ENCODE measurements at places on chromosomes 4 and X.

DNA sequence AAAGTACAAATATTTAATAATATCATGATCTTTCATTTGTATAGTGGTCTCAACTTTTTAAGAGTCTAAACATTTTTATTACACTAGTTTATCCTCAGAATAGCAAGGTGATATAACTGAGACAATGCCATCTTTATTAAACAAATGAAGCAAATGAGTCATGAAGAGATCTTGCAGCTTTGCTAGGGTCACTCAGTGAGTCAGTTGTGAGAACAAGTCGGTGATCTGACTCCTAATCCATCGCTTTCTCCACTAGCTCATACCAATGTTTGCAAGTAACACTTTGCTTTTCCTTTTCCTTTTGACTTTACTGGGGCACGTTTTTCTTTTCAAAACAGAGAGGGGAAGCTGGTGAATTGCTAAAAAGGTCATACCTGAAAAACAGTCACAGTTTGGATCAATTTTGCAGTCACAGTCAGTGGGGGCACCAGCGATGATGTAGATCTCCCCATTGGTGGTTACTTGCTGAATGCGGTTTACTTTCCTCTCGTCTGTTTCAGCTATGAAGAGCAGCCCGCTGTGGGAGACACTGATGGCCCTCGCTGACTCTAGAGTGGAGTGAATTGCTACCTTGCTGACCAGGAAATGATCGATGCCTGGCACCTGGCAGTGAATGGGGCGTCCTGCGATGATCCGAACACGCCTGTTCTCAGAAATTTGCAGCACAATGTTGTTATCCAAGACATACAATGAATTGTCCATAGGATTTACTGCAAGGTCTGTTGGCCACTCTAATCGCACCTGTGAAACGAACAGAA, 75.7 kb downstream of the SH2D1A start:
- DNase-seq, result no peak

- no peak for DNase-seq
Measured at GRCh38 chr4:53902786-53903185, 161.6 kb downstream of the CHIC2 start.

- DNase-seq, result no peak
Measured at GRCh38 chr4:129176864-129177263, 80.9 kb downstream of the C4orf33 start.

DNA sequence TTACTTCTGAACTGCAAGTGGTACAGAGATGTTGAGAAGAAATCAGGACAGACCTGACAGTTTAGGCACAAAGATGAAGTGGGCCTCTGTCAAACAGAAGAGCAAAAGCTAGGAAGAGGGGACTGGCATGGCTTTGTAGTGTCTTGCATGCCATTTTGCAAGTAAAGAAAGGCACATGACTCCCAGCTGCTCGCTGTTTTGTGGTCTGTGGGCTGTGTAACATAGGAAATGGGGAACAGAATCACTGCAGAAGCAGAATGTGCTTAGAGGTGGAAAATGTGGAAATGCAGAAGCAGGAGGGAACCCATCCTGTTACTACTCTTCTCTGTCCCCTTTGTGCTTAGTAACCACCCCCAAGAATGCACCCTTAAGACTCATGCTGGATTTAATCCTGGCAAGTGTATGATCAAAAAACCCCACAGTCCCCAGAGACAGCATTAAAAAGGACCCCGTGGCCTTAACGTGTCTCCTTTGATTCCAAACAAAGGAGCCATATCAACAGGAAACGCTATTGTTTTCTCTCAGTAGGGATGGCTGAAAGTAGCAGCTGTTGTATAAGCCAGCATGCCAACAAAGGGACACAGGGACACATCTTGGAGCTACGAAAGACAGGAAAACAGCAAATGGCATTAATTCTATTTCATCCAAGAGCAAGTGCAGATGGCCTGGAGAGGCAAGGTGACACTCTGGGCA, 177.6 kb upstream of the GLRA2 start:
- no peak for DNase-seq

GRCh38 chr4:119243868-119244267, 31.4 kb downstream of the USP53 start:
- DNase-seq, result no peak

- no peak for DNase-seq
Measured at GRCh38 chr4:8938137-8938536, 66.5 kb upstream of the HMX1 start.

DNA sequence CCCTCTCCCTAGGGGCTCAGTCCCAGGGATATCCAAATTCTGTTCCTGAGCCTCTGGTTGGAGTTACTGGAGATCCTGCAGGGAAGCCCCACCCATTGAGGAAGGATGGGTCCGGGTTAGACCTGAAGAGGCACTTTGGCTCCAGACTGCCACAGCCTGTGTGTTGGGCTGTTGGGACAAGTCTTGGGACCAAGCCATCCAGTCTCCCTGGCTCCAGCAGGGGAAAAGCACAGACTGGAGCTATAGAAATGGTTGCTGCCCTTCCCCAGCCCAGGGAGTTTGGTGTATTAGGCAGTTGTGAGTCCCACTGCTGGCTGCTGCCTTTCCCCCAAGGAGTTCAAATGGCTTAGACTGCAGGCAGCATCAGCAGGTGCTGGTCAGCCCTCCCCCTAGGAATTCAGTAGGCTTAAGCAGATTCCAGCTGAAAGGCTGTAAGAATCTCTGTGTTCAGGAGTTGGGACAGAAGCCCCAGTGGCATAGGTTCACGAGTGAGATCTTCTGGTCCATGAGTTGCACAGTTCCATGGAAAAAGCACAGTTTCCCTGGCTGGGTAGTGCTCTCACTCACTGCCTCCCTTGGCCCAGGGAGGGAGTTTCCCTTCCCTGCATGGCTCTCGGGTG, 344.0 kb upstream of the EPHA5 start:
- DNase-seq, result no peak

GRCh38 chrX:7446815-7447214, 298.9 kb upstream of the PUDP start:
- DNase-seq, result no peak

DNA sequence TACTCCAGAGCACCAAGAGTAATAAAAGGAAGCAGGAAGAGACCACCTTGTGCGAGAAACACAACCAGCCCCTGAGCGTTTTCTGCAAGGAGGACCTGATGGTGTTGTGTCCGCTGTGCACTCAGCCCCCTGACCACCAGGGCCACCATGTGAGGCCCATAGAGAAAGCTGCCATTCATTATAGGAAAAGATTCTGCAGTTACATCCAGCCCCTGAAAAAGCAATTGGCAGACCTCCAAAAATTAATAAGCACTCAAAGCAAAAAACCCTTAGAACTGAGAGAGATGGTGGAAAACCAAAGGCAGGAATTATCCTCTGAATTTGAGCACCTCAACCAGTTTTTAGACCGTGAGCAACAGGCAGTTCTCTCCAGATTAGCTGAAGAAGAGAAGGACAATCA, 5.7 kb downstream of the TRIM75 start:
- no peak for DNase-seq

DNA sequence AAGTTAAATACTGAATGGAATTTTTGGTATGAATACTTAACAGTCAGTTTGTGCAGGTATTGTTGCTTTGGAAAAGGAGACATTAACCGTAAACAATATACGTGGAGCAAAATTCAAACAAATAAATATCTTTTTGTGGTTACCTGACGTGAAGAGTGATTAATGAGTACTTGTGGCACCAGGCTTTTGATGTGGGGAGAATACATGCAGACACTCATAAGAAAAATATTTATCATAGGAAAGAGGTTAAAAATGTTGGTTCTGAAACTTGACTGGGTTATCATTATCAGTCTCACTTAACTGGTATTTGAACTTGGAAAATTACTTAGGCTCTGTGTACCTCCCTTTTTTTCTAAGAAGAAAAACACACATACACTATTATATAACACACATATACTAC, 136.4 kb upstream of the NDST4 start:
- DNase-seq, result no peak

GRCh38 chrX:41293269-41293668, 40.7 kb upstream of the DDX3X start:
- DNase-seq, result no peak

Measured in right forelimb (tissue), 1 donor.